ENCODE measurements at places on chromosomes 2 and 18. TPM values are rescaled to one million over a fixed set of nuclear protein-coding genes. Genes with fewer than 3 reads are reported as not detected.

Gene PLEK
- total RNA-seq, result 0.37 TPM

Gene ASTL
- 0.79 TPM for total RNA-seq

- H3K27ac ChIP-seq, result no peak overlapping the region
- peaks cover 5% of the 10 kb centered on the region for H3K4me1 ChIP-seq
- H3K4me3 ChIP-seq, result no peak overlapping the region
- DNase-seq, result no peak
- no peaks in the 10 kb centered on the region for H3K36me3 ChIP-seq
Measured at GRCh38 chr2:105256431-105257047, 15.0 kb downstream of the GPR45 start.

- H3K4me1 ChIP-seq, result no peaks in the 10 kb centered on the region
- no peak overlapping the region for H3K27ac ChIP-seq
- no peaks in the 10 kb centered on the region for H3K27me3 ChIP-seq
- no peak for DNase-seq
- no peaks in the 10 kb centered on the region for H3K36me3 ChIP-seq
Measured at GRCh38 chr18:57197261-57197660, 50.4 kb downstream of the BOD1L2 start.

GRCh38 chr2:172109256-172109987, 6.7 kb upstream of the DLX2 start:
- H3K27ac ChIP-seq, result no peak overlapping the region
- H3K36me3 ChIP-seq, result no peaks in the 10 kb centered on the region
- no peak for DNase-seq
